Muscle of leg (tissue), 16 donors: ENCODE measurements at places on chromosomes 1 and 21. TPM values are rescaled to one million over a fixed set of nuclear protein-coding genes. Genes with fewer than 3 reads are reported as not detected.
A peak's percentile ranks its signal among the peaks of the same experiment; 100 is the strongest.

The HES3 gene
- not detected for total RNA-seq

The OXCT2 gene
- 0.44 TPM for total RNA-seq

The MRPL24 gene
- 65.0 TPM for total RNA-seq

The IL19 gene
- total RNA-seq: not detected

DNA sequence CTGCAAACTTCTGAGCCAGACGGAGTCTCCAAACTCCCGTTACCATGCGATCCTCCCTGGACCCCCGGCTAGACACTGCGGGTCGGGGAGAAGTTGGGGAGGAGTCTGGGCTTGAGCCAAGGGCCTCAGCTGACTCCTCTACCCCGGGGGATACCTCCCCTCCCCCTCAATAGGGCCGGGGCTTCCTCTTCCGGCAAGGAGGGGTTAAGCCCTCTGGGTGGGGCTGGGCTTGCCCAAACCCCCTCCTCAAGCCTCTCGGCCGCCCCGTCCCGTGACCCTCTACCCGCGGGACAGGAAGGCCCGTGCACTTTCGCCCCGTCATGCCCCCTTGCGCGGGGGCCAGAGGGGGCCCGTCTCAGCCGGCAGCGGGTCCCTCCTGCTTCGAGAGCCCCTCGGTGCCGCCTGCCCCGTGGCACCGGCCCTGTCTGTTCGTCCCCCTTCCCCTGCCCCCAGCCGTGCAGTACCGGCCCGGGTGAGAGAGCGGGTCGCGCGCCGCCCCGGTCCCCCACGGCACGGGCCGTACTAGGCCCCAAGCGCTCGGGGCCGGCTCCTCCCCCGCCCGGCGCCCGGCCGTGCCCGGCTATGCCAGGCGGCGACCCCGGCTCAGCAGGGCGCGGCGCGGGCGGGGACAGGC, 652 bp downstream of the ARL8A start:
- H3K4me1 ChIP-seq: peaks cover 22% of the 10 kb centered on the region
- peak; percentile 67 for DNase-seq
- no peaks in the 10 kb centered on the region for H3K27me3 ChIP-seq
- peaks cover 9% of the 10 kb centered on the region for H3K36me3 ChIP-seq
- peak overlapping the region; percentile 93 for H3K4me3 ChIP-seq
- H3K27ac ChIP-seq: peak overlapping the region; percentile 85

GRCh38 chr1:95282518-95282895, 48.5 kb downstream of the RWDD3 start:
- no peaks in the 10 kb centered on the region for H3K4me1 ChIP-seq
- no peak overlapping the region for H3K4me3 ChIP-seq
- H3K27ac ChIP-seq: no peak overlapping the region
- no peak for DNase-seq

DNA sequence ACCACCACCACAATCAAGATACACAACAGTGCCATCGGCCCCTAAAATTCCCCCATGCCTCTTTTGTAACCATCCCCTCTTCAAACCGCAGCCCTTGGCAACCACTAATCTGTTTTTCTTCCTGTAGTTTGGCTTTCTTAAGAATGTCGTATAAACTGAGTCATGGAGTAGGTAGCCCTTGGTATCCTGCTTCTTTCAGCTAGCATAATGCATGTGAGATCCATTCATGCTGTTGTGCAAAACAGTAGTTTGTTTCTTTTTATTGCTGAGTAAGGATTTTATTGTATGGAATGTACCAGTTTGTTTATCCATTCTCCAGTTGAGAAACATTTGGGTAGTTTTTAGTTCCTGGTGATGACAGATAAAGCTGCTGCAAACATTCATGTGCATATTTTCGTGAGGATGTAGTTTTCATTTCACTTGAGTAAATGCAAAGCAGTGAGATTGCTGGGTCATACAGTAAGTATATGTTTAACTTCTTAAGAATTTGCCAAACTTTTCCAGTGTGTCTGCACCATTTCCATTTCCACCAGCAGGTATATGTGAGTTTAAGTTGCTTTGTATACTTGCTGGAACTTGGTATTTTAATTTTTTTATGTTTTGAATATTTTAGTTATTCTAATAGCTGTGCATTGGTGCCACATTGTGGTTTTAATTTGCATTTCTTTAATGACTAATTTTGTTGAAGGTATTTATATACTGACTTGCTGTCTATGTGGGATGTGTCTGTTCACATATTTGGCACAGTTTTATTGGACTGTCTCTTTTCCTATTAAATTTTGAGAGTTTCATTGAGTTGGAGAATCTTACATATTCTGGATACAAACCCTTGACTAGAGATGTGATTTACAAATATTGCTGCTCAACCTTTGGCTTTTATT, 148.4 kb upstream of the MAP1LC3C start:
- H3K4me3 ChIP-seq: no peak overlapping the region
- no peak for DNase-seq
- H3K27me3 ChIP-seq: no peaks in the 10 kb centered on the region
- H3K36me3 ChIP-seq: no peaks in the 10 kb centered on the region

DNA sequence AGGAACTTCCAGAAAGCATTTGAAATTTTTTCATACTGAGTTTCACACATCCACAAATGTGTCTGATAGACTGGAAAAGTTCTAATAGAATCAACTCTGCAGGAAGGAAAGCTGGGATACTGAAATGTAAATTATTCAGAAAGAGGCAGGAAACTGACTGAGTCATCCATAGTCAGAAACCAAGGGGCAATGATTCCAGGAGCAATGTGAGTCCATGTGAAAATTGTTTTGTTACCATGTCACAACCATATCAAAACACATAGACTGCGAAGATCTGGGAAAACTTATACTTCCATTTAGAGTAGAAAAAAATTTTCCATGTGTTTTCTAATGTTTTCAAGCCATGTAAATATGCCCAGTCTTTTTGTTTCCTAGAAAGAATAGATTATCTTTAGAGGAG, 142.3 kb upstream of the TMPRSS15 start:
- no peak overlapping the region for H3K27ac ChIP-seq
- no peaks in the 10 kb centered on the region for H3K36me3 ChIP-seq
- H3K4me1 ChIP-seq: no peaks in the 10 kb centered on the region
- no peaks in the 10 kb centered on the region for H3K27me3 ChIP-seq
- H3K4me3 ChIP-seq: no peak overlapping the region

GRCh38 chr1:8423269-8423691, 105.4 kb downstream of the SLC45A1 start:
- peak overlapping the region; percentile 82 for H3K4me3 ChIP-seq
- peak overlapping the region; percentile 95 for H3K27ac ChIP-seq
- no peaks in the 10 kb centered on the region for H3K27me3 ChIP-seq
- DNase-seq: no peak
- peaks cover 34% of the 10 kb centered on the region for H3K4me1 ChIP-seq

DNA sequence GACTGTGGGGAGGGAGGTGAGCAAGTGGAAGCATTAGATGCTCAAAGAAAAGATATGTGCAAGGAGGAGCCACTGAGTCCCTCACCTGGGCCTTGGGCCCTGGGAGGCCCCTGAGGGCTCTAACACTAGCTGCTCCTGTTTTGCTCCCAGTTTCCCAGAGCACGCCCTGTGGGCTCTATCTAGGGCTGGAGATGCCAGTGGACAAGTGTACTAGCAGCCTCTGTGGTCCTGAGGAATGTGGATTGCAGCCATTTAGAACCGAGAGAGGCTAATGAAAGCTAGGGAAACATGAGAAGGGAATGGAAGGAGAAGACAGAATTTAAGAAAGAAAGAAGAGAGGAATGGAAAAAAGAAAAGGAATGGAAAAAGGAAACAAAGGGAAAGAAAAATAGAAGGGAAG, 10.0 kb upstream of the TBX15 start:
- no peaks in the 10 kb centered on the region for H3K36me3 ChIP-seq
- no peak overlapping the region for H3K4me3 ChIP-seq
- peaks cover 22% of the 10 kb centered on the region for H3K4me1 ChIP-seq
- peak; percentile 13 for DNase-seq

DNA sequence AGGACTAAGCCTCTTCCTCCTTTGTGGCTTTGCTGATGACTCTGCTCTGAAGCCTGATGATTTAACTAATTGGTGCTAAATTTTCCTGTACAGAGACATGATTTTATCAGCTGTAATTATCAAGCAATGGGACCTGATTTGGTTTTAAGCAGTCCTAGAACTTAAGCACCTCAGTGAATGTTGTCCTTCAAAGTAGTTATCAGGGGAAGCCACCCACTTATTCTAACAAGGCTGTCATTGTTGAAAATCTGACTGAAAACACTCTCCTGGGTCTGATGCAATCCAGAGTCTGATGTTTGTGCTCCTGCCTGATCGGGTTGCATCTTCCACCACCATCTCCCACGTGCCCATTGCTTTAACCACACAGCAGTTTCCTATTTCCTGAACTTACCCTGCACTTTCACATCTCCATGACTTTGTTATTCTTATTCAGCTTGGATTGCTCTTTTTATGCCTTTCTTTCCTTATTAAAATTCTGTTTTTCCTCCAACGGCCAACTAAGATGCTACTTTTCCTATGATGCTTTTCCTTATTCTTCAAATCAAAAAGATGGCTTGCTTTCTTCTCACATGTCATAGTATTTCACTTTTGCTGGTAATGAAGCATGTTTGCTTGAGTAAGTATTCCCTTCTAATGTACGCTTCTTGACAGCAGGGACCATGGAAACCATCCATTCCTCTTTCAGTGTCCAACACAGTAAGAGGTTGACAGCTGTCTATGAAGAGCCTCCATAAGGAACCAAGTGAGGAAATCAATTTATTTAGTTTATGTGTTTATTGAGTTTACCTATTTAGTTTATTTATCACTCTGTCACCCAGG, 55.0 kb downstream of the S1PR1 start:
- no peaks in the 10 kb centered on the region for H3K36me3 ChIP-seq
- peaks cover 2% of the 10 kb centered on the region for H3K27me3 ChIP-seq
- H3K4me3 ChIP-seq: no peak overlapping the region
- peak; percentile 66 for DNase-seq
- H3K27ac ChIP-seq: no peak overlapping the region

- no peak for DNase-seq
- no peak overlapping the region for H3K27ac ChIP-seq
- no peak overlapping the region for H3K4me3 ChIP-seq
- H3K27me3 ChIP-seq: peaks cover 34% of the 10 kb centered on the region
Measured at GRCh38 chr1:41915786-41916571, 2.7 kb downstream of the HIVEP3 start.

- peak overlapping the region; percentile 18 for H3K27ac ChIP-seq
- H3K4me1 ChIP-seq: no peaks in the 10 kb centered on the region
- no peaks in the 10 kb centered on the region for H3K27me3 ChIP-seq
- H3K4me3 ChIP-seq: no peak overlapping the region
- DNase-seq: peak; percentile 76
- peaks cover 63% of the 10 kb centered on the region for H3K36me3 ChIP-seq
Measured at GRCh38 chr1:10339815-10340214, 59.0 kb upstream of the PGD start.

DNA sequence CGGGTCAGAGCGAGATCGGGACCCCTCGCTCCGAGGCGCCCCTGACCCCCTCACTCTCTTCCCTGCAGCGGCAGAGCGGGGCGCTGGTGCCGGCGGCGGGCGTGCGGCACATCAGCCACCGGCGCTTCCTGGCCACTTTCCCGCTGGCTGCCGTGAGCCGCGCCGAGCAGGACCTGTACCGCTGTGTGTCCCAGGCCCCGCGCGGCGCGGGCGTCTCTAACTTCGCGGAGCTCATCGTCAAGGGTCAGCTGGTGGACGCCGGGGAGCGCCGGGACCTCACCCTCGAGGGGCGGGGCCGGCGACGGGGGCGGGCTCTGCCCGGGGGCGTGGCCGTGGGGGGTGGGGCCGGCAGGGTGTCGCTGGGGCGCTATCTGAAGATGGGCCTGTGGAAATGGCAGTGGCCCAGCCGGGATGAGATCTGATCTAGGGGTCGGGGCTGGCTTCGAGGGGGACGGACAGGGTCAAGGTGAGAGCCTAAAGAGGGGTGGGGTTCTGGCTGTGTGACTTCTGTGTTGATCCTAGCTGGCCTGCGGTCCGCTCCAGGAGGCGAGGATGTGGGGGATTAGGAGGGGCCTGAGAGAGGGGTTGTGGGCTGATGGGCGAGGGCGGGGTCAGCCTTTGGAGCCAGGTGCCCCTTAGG, 23.6 kb downstream of the PTPRU start:
- H3K4me1 ChIP-seq: peaks cover 24% of the 10 kb centered on the region
- no peaks in the 10 kb centered on the region for H3K36me3 ChIP-seq
- peaks cover 27% of the 10 kb centered on the region for H3K27me3 ChIP-seq
- peak overlapping the region; percentile 44 for H3K4me3 ChIP-seq
- no peak overlapping the region for H3K27ac ChIP-seq
- peak; percentile 60 for DNase-seq

DNA sequence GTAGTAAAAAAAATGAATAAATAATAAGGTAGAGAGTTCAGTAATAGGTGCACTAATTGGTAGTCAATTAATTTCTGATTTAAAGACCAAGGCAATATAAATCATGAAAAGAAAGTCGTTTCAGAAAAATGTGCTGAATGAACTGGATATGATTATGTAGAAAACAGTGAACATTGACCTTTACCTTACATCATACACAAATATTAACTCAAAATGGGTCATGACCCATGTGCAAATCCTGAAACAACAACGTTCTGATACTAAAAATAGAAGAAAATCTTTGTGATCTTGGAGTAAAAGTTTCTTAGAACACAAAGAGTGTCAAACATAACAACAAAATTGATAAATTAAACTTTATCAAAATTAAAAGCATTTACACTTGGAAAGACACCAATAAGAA, 39.1 kb downstream of the COL11A1 start:
- H3K36me3 ChIP-seq: no peaks in the 10 kb centered on the region
- no peak overlapping the region for H3K4me3 ChIP-seq
- no peak overlapping the region for H3K27ac ChIP-seq
- DNase-seq: no peak

- H3K27ac ChIP-seq: no peak overlapping the region
- no peak overlapping the region for H3K4me3 ChIP-seq
- H3K36me3 ChIP-seq: no peaks in the 10 kb centered on the region
- no peaks in the 10 kb centered on the region for H3K27me3 ChIP-seq
- H3K4me1 ChIP-seq: no peaks in the 10 kb centered on the region
Measured at GRCh38 chr1:245956225-245956624, 550.9 kb downstream of the SMYD3 start.
